ENCODE measurements at places on chromosomes 13 and 19.

- no peak for DNase-seq
These were observed 19.5 kb downstream of the PRKD2 start for GRCh38 chr19:46697204-46697960.

- no peak for DNase-seq
These were observed 11.0 kb downstream of the COMP start for GRCh38 chr19:18780081-18780480.

DNA sequence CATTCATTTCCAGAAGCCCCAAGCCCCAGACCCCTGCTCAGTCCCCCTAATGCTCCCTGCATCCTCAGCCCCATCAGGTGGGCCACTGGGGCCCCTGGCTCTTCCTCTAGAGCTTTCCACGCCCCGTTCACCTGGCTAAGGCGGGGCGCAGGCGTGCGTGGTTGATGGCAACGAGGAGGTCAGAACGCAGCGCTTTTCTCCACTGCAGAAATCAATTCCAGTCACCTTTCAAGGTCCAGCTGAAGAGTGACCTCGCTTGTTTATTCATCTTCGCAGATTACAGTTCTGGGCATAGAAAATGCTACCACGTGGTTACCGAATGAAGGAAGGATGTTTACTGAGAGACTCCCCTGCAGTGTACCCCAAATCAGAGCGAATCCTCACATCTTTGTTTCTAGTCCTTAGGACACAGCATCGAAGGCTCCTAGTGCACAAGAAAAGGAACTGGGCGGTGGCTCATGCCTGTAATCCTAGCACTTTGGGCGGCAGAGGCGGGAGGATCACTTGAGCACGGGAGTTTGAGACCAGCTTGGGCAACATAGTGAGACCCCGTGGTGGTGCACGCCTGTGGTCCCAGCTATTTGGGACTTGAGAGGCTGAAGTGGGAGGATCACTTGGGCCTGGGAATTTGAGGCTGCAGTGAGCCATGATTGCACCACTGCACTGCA is 828 bp upstream of the PBX4 start:
- DNase-seq: no peak

DNA sequence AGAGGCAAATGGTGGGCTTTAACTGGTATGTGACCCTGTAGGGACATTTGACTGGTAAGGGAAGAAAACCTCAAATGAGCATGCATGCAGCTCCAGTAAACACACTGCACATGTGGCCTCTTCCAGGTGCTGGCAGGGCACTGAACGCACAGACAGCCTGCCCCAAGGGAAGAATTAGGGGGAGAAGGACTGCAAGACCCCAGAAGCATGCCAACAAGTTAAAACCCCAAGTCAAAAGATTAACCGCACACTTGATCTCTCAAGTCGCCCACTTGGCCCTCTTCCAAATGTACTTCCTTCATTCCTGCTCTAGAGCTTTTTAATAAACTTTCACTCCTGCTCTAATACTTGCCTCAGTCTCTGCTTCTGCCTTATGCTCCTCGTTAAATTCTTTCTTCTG is 46.9 kb upstream of the SLITRK1 start:
- no peak for DNase-seq
